ENCODE measurements at places on chromosomes 12 and 14. TPM values are rescaled to one million over a fixed set of nuclear protein-coding genes. Genes with fewer than 3 reads are reported as not detected.

GRCh38 chr14:106487600-106487999 lies 961.2 kb downstream of the TMEM121 start:
- no peaks in the 10 kb centered on the region for H3K36me3 ChIP-seq
- H3K27me3 ChIP-seq = no peaks in the 10 kb centered on the region
- H3K27ac ChIP-seq = no peak overlapping the region
- H3K4me1 ChIP-seq = no peaks in the 10 kb centered on the region
- no peak for DNase-seq

- no peak for DNase-seq
- no peaks in the 10 kb centered on the region for H3K27me3 ChIP-seq
- H3K4me1 ChIP-seq = peaks cover 92% of the 10 kb centered on the region
- peak overlapping the region; percentile 35 for H3K4me3 ChIP-seq
- peak overlapping the region; percentile 80 for H3K27ac ChIP-seq
Observed at GRCh38 chr12:122871851-122872780, 23.8 kb downstream of the VPS37B start.

DNA sequence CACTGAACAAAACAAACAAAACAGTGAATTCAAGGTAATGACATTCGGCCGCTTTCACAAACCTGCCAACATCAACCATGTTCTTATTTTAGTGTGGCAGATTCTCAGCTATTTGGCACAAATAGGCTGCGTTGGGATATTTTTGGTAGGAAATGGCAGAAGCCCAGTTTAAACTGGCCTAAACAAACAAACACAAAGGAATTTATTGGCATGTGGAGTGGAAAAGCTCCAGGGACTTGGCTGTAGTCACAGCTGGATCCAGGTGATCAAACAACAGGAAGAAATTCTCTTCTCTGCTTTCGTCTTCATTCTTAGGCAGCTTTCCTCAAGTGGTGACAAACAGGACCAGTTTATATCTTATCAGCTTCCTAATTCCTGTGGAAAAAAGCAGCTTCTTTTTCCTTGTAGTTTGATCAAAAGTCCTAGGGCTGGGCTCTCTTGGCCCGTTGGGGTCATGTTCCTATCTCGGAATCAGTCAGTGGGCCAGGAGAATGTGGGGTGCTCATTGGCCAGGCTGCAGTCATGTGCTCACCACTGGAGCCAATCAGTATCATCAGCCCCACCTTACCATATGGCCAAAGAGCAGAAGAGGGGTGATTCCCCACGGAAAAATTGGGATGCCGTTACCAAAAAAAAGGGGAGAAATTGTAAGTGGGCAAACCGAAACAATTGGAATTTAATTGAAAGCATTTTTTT lies 22.6 kb downstream of the C12orf75 start:
- H3K4me1 ChIP-seq = no peaks in the 10 kb centered on the region
- no peaks in the 10 kb centered on the region for H3K27me3 ChIP-seq
- no peak overlapping the region for H3K4me3 ChIP-seq

DNA sequence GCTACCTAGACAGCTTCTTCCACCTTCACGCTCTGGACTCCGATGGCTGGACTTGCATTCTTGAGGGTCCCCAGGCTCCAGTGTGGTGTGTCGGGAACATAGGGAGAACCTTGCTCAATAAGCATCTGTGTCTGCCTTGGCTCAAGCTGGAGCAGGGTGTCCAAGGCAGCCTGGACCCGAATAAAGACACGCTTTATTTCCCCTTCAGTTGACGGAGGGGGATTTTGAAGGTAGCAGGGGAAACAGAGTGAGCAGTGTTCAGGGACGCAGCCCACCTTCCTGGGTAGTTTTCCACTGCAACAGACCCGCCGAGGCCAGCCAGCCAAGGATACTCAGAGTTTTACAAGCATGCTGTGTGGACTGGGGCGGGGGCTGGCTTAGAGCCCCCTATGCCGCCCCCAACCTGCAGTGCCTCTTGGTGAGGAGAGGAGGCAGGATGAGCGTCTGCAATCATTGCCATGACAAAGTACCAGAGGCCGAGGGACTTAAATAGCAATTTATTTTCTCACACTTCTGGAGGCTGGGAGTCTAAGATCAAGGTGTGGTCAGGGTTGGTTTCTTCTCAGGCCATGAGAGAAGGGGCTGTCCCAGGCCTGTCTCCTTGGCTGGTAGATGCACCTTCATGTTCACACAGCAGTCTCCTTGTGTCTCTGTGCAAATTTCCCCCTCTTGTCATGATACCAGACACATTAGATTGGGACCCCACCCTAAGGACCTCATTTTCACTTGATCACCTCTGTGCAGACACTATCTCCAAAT lies 201.2 kb downstream of the CHST11 start:
- H3K4me3 ChIP-seq = no peak overlapping the region
- H3K27ac ChIP-seq = no peak overlapping the region
- H3K36me3 ChIP-seq = no peaks in the 10 kb centered on the region
- H3K4me1 ChIP-seq = no peaks in the 10 kb centered on the region

- H3K4me1 ChIP-seq = peaks cover 20% of the 10 kb centered on the region
- H3K36me3 ChIP-seq = peaks cover 22% of the 10 kb centered on the region
- H3K4me3 ChIP-seq = no peak overlapping the region
- H3K27me3 ChIP-seq = no peaks in the 10 kb centered on the region
Observed at GRCh38 chr14:76784881-76785280, 23.6 kb downstream of the VASH1 start.

The SLC35F4 gene
- not detected for total RNA-seq

The GLS2 gene
- total RNA-seq = not detected

The KRT4 gene
- 0.13 TPM for total RNA-seq

The DAO gene
- not detected for total RNA-seq

The LRRK2 gene
- total RNA-seq = 32.8 TPM

The GPX2 gene
- not detected for total RNA-seq
